ENCODE measurements at places on chromosomes 1 and 21.

DNA sequence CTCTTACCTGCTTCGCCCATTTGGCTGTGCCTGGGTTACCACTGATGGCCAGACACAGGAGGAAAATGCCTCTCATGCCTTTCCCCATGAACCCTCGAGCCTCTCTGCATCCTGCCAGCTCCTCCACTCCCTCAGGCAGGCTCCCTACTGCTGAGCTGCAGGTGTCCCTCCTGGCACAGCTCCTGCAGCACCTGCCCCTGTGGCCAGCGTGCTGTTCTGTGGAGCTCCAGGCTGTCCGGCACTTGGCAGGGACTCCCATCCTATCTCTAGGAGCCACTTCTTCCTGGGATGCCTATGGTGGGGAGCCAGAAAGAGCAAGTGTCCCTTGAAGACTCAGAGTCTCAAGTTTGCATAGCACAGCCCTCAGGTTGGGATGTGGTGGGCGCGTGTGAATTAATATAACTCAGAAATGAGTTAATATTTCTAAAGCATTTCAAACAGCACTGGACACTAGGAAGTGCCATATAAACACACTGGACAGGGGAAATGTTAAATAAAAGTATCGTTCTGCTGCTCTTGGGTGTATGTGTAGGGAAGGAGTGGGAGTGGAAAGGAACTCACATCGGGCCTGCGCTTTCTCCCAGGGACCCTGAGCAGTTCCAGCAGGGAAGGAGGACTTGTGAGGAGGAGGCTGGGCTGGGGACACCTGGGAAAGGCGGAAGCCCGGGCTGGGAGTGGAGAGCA is 2.7 kb downstream of the LRRC71 start:
- no peak for DNase-seq

- DNase-seq = no peak
Measured at GRCh38 chr1:101178341-101178687, 58.5 kb upstream of the S1PR1 start.

DNA sequence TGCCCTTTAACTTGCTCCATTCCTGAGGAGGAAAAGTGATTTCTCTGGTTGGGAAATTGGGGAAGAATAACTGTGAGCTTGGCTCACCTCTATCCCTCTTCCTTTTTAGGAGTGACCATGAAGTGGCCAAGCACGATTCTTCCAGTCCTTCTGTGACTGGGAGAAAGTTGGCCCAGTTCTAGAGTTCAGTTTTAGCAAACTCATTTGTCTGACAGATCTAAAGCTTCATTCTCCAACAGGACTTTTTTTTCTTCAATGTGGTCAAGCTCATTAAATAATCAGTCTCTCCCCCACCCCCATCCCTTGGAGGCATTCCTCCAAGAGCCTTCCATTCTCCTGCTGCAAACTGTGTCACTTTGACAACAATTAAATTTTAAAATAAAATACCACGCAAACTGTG is 6.4 kb upstream of the AGL start:
- DNase-seq = no peak

GRCh38 chr1:24566236-24566867 is 10.5 kb downstream of the NCMAP start:
- DNase-seq = no peak

- DNase-seq = no peak
Measured at GRCh38 chr1:226436855-226437491, 29.1 kb upstream of the PARP1 start.

- no peak for DNase-seq
Measured at GRCh38 chr1:170567214-170567613, 35.2 kb downstream of the GORAB start.

GRCh38 chr1:78839704-78840277 is 166.7 kb downstream of the ADGRL4 start:
- peak; percentile 49 for DNase-seq

Measured in Calu3 (cell line).